ENCODE measurements at places on chromosomes 7 and 10.

DNA sequence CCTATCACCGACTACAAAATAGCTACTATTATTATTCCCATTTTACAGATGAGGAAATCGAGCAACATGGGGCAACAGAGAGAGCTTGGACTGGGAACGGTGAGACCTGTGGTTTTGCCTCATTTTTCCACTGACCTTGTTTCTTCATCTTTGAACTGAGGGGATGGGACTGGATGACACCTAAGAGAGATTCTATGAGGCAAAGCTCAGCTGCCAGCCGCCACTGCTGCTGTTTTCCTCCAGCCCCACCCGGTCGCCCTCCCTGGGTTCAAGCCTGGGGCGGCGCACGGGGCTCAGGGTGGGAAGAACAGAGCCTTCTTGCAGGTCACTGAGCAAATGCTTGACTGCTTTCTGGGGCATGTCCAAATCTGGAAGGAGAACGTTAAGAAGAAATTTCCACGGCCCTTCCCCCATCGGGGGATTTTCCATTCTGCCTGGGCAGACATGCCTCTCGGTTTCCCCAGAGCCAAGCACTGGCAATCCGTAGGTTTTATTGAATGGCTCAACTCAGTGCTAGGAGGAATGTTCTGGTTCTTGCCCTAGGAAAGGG, 12.3 kb downstream of the DDIT4 start:
- no peak for DNase-seq

DNA sequence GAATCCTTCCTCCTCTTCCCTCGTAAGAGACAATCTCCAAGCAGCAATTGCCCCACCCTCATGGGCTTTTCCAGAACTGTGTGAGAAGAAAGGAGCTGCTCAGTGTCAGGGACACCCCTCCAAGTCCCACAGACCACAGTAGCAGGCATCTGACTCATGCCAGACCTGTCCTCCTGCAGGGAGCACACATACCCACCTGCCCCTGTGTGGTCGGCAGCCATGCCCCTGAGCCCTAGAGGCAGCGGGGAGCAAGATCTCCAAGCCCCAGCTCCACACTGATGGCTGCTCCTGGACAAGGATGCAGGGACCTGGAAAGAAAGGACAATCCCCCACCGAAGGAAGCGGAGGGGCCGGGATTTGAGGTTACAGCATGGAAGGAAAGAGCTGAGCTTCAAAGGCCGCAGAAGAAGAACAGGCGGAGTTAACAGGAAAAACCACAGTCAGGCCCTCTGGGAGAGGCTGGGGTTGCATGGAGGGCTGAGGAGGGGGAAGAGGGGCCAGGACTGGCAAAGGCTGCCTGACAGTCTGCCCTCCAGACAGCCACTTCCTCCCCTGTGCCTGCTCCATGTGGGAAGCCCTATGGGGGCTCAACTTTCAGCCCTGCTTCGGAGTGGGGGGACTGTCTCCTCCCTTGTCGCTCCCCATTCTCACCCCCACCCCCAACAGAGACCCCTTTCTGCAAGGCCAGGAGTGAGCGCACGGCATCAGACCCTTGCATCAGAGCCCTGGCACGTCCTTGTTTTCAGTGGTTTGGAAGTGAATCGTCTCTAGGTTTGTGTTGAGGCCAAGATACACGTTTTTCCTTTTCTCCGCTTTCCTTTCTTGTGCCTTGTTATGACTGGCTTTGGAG, 46.8 kb downstream of the ASB13 start:
- no peak for DNase-seq

DNA sequence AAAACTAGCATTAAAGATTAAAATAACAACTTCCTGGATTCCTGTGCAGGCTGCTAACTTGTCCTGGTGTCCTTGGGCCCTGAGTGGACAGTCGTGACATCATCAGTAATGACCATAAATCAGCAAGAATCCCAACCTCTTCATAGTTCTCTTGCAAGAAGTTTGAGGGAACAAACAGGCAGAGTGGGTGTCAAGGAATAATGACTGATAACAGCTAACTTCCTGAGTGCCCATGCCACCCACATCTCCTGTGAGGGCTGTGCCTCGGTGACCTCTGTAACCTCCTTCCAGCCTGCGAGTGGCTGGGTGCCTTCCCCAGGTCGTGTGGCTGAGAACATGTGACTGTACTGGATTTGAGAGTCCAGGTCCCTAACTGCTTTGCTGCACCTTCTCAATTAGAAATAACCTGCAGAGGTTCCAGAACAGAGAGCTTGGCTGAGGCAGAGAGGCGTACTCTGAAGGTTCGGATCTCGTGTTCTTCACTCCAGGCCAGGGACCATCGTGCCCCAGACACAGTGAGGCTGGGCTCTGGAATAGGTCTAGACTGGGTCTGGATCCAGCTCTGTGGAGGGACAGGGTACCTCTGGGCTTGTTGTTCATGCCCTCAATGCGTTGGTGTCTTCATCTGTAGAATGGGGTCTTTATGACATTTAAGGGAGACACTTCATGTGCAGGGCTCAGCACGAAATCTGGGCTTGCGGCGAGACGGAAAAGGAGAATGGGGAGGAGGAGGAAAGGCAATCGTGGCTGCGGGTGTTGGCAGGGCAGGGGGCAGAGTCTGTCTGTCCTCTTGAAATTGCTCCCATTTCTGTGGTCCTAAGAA, 313.1 kb upstream of the ZNF32 start:
- DNase-seq, result no peak

DNA sequence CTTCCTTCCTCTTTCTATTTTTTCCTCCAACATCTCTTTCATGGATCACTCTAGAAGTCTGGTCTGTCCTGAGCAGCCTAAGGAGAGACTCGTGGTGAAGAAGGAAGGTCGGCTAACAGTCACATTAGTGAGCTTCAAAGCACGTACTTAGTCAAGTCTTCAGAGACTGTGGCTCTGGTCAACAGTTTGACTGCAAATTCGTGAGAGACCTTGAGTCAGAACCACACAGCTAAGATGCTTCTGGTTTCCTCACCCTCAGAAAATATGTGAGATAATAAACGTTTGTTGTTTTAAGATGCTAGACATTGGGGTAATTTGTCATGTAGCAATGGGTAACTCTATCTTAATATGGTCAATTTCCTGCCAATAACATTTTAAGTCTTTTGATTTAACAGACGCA, 126.2 kb upstream of the LRRN3 start:
- DNase-seq, result no peak

DNA sequence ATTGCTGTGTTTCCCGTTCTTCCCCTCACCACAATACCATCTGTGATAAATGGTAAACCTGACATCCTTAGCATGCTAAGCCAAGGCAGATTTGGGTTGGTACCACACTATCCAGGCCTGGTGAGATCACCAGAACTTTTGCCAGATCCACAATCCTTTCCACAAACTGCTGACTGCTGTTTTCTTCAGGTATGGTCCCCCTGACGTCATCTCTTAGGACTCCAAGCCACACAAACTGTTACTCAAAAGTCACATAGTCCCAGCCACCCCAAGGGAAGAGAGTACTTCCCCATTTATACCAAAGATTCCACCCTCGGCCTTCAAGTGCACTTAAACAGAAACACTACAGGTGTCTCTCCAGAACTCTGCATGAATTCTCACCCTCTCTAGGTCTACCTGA, 34.8 kb downstream of the SLC25A13 start:
- no peak for DNase-seq

DNA sequence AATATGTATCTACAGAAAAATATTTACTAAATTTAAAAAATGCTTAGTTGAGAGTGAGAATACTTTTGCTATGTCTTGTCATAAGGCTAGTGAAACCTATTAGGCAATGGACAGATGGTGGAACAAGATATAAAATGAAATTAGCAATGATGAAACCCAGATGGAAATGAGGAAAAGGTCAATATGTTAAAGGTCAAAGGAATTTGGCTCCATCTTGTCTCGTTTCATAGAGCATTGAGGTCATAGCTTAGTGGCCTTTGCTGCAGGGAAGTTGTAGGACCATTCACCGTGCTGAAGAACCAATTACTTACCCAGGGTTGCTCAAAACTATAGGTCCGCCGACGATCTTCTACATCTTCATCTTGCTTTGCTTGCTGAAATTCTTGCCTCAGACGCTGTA, 683.9 kb downstream of the PARD3 start:
- no peak for DNase-seq

Data from CD4-positive, alpha-beta T cell treated with Interleukin-2 at 100 ng/mL for 4 hours (primary cell).